ENCODE measurements at places on chromosomes 6 and 20.

DNA sequence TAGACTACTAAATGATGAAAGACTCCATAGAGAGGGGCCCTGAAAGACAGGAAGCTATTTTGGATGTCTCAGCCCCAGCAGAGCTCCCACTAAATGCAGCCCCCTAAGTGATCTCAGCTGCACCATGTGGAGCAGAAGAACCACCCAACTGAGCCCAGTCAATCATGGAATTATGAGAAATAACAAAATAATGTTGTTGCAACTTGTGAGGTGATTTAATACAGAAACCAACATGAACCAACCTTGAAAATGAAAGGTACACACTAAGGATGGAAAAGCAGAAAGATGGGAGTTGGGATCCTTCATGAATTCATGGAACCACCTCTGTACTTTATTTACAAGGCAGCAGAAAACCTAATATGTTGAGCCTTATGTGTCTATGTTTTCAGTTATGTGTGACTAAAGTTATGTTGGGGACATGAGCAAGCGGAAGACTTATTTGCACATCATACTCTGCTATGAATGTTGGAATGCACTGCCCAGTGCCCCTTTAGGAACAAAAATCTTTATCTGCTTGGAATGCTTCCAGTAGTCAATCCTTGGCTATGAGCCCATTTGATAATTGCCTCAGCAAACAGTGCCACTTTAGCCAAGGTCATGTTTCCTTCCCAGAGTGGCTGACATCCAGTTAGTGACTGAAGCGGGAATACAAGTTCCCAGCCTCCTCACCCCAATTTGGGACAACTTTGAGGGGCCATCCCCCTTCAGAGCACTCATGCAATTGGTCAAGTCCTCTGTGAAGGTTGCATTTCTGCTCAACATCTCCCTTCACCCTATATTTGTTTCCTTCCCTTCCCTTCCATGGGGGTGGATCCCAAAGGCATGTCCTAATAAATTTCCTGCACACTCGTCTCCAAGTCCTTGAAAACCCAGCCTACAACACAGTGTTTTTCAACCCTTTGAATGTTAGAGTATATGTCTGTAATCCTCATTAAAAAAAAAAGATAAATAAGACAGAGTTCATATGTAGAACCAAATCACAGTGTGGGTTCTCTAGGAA, 18.4 kb downstream of the TP53RK start:
- no peak for DNase-seq

- DNase-seq = no peak
These were observed 45.0 kb downstream of the IYD start for GRCh38 chr6:150413781-150414281.

DNA sequence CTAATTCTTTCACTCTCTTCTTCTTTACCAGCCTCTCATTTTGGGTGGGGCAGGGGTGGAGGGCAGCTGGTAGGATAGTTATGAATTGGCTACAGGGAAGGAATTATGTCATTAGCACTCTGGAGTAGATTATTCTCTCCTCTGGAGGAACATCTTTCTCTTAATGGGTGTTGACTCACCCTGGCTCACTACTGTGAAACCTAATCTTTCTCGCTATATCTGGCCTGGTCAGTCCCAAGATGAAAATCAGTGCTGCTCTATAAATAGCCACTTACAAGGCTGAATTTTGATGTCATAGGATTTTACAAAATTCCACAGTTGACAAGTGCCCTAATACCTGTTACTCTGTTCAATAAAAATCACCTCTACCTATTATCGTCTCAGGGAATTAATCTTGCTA, 151.3 kb downstream of the COL9A1 start:
- no peak for DNase-seq

- DNase-seq = no peak
These were observed 530.8 kb upstream of the JARID2 start for GRCh38 chr6:14715076-14715475.

- DNase-seq = no peak
These were observed 21.3 kb downstream of the ANKRD6 start for GRCh38 chr6:89454300-89454699.

- DNase-seq = no peak
These were observed 20.2 kb downstream of the HLA-DRA start for GRCh38 chr6:32459781-32460424.

DNA sequence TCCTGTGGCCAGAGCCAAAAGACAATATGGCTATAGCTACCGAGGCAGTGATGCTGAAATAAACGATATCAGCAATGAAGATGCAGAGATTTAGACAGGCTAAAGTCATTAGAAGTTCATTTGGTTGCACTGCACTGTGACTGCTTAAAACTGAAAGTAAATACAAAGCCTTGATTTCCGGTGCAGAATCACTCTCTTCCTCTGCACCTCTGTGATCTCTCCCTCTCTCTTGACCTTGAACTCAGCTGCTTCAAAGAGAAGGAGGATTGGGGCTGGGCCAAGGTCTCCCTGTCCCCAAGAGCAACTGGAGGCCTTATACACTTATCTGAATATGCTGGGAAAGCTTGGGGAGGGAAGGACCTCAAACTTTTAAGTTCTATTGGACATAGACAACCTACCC, 34.6 kb upstream of the SPACA1 start:
- DNase-seq = no peak

DNA sequence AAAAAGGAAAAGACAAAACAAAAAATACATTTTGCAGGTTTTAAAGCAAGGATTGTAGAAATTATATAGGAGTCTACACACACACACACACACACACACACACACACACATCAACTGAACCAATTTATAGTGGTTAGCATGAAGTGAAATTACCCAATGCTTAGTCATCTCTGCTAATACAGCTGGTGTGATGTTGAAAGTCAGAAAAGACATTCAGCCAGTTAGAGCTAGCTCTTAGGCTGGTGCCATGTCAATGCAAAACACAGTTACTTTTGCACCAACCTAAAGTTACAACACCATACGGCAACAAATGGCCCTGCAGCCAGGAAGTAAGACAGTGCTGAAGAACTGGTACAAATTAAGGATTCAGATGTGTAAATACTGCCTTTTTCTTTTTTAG, 15.2 kb downstream of the FAM210B start:
- no peak for DNase-seq

DNA sequence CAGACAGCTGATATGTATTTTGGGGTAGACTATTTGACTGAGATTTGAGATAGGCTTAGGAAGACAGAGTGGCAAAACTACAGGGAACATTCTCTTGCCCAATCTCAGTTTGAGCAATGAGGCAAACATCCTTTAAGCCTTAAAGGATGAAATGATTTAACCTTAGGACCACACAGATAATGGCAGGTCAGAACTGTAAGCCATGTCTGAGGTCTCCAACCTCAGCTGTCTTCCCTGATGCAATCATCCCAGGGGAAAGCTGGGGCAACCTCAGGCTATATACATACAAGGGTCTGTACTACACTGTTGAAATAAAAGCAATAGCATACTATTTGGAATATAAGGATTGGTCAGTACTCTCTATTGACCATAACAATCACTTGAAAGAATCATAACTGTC, 83.8 kb upstream of the NUP153 start:
- no peak for DNase-seq

DNA sequence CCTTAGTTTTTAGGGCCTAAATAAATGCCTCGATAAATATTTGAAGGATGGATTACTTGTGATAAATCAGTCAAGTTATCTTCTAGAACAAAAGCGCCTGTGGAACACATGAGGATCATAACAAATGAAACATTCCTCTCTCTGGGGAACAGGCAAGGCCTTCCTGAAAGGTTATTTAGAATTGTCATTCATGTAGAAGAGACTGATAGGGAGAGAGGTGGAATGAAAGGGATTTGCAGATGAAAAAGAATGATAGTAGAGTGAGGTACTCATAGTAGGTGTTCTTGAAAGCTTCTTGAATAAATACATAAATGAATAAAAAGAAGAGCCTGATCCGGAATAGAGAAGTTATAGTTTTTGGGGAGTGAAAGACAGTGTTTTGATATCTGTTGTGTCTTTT, 30.5 kb downstream of the TSPYL4 start:
- DNase-seq = no peak

GRCh38 chr6:78639111-78640110, 227.9 kb upstream of the IRAK1BP1 start:
- DNase-seq = no peak

DNA sequence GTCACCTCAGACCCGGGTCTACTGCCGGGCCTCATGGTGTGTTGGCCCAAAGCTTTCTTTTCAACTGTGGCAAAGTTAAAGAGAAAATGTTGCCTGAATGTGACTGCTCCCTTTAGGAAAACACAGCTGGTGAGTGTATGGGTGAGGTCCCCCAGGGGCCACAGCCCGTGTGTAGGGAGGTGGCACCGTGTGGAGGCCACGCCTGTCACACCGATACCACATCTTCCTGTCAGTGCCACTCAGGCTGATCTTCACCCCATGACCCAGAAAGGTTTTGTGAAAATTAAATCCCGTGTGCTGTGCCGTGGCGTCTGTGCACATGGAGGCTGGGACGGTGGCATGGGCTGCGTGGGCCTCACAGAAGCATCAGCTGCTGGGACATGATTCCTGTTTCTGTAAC, 10.7 kb upstream of the ADRM1 start:
- DNase-seq = no peak

- no peak for DNase-seq
These were observed 92.5 kb downstream of the SESN1 start for GRCh38 chr6:109002051-109002697.

GRCh38 chr6:39294133-39294532, 20.1 kb downstream of the KCNK17 start:
- no peak for DNase-seq

DNA sequence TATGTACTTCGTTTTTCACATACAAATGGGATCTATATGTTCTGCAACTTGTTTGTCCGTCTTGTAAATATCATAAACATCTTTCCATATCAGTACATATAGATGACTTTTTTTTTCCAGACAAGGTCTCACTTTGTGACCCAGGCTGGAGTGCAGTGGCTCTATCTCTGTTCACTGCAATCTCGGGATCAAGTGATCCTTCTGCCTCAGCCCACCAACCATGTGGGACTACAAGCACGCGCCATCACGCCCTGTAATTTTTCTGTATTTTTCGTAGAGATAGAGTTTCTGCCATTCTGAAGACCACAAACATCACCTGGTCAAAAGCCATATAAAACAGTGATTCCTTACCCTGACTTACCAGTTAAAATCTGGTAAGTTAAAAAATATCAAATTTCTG, 37.7 kb upstream of the SYNCRIP start:
- no peak for DNase-seq

- DNase-seq = no peak
These were observed 7.0 kb downstream of the HELZ2 start for GRCh38 chr20:63567136-63567385.

GRCh38 chr20:62989201-62989601, 17.6 kb downstream of the BHLHE23 start:
- DNase-seq = no peak

- no peak for DNase-seq
These were observed 35.2 kb upstream of the ZSCAN23 start for GRCh38 chr6:28478518-28478917.

- DNase-seq = no peak
These were observed 170.5 kb upstream of the CST7 start for GRCh38 chr20:24778585-24779031.

DNA sequence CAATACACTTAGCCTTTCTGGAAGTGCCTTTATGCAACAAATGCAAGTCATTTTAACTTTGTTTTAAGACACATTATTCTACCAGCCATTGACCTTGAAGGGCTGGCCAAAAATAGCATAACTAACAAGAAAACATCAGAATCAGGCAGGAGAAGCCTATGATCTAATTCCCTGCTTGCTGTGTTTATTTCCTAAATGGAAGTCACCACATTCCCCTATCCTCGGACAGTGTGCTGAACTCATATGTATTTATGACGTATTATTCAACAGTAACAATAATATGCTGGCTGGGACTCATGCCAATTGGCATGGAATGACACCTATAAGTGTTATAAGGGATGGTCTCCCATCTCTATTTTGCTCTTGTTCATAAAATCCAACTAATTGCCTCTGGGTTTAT, 140.7 kb downstream of the MAP3K7 start:
- DNase-seq = no peak

Data from activated T-helper 1 cell treated with anti-CD3 and anti-CD28 coated beads, Interleukin-2, amount 50 U/mL, for 16 hours (primary cell).